RWPE1 (cell line): ENCODE measurements at places on chromosomes 3 and 15.

GRCh38 chr15:43977072-43977884 is 150.5 kb downstream of the WDR76 start:
- DNase-seq = no peak

GRCh38 chr3:67647390-67647878 is 7.0 kb downstream of the SUCLG2 start:
- DNase-seq = peak; percentile 77

DNA sequence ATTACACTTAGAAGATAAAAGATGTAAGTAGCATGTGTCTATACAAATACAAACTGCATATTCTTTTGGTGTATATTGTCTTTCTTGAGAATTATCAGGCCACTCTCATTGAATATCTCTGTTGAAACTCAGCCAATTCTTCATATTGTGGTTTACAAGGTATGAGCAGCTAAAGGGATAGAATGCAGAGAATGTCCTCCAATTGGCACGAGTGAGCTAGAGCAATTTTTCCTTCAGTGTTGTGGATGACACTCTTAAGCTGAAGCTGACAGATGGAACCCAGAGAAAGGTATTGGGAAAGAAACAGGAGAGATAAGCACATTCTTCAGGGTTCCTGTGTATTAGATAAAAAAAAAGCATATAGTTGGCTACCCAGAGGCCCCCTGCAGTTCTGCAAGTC is 453.1 kb downstream of the EPHA3 start:
- DNase-seq = peak; percentile 4

GRCh38 chr3:13025778-13026518 is 47.3 kb downstream of the IQSEC1 start:
- DNase-seq = no peak

DNA sequence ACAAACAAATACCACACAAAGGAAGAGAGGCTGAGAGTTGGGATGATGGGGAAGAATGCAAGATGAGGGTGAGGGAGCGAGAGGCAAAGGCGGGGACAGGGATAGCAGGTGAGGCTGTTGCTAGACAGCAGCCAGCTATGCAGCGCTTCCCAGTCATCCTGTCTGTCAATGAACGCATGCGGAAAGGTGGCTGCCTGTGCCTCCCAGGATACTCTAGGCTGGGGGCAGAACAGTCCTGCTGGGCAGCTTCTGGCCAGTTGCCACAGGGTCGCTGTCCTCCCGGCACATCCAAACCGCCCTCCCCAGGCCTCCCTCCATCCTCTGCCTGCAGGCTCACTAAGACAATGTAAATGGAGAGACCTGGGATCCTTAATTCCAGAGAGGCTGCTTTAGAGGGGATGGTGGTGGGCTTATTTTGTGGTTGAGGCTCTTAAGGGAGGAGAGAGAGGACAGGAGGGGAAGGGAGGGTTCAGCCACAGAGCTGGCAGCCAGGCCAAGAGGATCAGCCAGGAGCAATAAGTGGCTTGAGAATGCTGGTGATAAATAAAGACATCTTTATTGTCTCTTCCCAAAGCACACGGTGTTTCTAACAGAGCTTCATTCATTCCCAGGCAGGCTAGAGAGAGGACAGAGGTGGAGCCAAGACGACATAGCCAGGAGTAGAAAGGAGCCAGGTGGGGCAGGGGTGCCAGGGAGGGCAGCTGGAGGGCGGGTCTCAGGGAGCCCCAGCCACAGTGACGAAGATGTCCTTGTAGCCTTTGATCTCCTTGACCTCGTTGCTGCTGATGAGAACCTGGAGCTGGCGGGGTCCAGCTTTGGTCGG is 9.2 kb upstream of the TGM5 start:
- no peak for DNase-seq

DNA sequence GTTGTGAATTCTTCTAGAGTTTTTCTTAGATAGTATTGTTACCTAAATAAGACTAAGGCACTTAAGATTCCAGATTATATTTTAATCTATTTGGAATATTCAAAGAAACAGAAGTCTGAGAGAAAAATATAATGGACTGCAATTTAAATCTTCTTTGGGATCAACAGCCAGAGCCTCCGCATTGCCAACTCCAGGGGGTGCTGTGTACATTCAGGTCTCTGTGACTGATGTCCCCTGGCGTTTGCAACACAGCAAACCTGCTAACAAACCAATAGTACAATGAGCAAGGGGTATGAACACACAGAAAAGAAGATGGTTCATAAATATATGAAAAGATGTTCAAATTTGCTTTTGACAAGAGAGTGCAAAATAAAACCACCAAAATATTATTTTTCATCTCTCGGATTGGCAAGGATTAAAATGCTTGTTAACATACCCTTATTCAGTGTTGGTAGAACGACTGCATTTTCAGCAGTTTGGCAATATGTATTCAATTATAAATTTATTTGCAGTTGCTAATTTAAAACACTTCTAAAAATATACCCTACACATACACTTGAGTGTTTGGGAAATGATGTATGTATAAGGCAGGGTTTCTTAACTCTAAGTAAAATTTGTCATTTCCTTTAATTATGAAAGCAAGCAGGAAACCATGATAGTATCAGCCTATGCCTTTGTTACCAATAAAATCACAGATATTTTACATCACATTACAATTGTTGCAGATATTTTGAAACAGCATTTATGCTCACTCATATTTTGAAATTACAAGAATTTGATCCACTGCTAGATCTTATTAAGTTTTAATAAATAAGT is 16.1 kb upstream of the TM4SF1 start:
- peak; percentile 66 for DNase-seq

GRCh38 chr3:66554178-66554577 is 53.4 kb upstream of the LRIG1 start:
- DNase-seq = no peak

- DNase-seq = no peak
Observed at GRCh38 chr3:30657914-30658313, 51.5 kb downstream of the TGFBR2 start.

DNA sequence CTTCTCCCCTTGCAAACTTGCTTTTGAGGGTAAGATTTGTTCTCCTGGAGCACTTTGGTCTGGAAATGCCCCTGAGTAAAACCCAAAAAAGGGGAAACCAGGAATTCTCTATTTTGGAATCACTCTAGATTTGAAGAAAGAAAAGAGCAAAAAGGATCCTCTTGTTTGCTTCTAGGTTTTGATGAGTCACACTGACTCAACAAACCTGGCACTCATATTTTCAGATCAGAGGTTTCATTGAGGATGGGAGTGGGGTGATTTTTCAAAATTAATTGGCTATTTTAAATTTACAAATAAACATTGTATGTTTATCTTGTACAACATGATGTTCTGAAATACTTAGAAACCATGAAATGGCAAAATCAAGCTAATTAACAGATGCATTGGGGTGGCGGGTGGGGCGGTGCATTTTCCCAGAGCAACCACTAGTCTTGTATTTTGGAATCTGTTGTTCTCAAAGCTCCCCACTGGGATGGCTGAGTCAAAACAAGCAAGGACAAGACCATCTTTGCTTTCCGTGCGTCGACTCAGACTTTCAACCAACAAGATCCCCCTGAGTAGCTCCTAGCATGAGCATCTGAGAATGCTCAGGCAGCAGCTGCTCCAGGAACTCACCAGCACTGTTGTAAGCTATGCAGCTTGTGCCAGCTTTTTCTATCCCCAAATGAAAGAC is 451.4 kb downstream of the WDR72 start:
- DNase-seq = no peak
